Stimulated activated CD8-positive, alpha-beta memory T cell treated with anti-CD3 and anti-CD28 coated beads, Interleukin-2, amount 100 ng/mL, for 1 hour (primary cell): ENCODE measurements at places on chromosomes 5 and 9.

DNA sequence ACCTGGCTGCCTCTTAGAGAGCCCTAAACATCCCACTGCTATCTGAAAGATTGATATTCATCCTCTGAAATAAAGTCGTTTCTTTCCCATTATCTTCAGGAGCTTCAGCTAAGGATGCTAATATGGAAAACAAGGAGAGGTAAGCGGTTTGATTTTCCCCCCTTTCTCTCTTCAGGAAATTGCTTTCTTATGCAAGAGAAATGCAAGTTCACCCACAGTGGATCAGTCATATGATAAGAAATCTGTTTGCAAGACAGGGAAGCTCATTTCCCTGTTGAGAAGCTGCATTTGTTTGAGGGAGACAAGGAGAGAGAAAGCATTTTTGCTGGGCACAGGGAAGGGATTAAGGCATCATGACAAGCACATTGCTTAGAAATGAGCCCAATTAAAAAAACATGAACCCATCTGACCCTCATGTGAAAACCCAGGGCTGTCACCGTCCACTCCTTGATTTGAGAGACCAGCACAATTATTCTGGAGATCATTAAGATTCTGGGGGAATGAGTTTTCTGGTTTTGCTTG lies 53.7 kb upstream of the BOD1 start:
- DNase-seq = no peak

DNA sequence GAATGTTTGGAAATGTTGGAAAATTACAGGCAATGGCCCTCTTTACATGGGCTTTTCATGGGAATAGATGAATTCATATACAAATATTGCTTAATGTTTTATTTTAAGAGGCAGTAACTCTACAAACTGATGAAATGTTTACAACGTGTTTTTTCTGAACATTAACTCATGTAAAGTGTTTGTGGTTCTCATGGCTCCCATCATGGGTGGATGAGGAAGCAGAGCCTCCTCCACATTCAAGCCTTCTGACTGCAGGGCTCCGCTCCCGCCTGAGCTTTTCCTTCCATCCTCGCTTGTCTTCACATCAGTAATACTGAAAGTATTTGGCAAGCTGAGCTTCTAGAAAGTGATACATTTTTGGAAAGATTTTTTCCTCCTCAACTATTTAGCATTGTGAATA lies 204.2 kb downstream of the ARHGAP26 start:
- DNase-seq = no peak

- no peak for DNase-seq
Measured at GRCh38 chr9:129655154-129655553, 10.3 kb upstream of the PRRX2 start.

DNA sequence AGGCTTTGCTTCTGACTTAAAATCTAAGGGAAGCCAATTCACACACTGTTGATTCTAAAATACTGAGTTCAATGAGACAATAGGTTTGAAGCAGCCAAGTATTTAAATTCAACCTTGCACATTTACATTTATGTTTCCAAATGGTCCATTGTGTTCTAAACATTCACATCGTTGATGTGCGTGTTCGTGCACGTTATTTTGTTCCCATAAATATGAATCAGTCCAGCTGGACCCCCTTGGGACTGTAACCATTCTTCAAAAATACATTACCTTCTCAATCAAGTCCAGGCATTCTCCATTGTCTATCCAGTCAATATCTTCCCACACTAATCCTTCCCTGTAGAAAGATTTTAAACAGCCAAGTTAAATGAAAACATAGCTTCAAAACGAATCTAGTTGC lies 146.4 kb upstream of the RETREG1 start:
- no peak for DNase-seq

DNA sequence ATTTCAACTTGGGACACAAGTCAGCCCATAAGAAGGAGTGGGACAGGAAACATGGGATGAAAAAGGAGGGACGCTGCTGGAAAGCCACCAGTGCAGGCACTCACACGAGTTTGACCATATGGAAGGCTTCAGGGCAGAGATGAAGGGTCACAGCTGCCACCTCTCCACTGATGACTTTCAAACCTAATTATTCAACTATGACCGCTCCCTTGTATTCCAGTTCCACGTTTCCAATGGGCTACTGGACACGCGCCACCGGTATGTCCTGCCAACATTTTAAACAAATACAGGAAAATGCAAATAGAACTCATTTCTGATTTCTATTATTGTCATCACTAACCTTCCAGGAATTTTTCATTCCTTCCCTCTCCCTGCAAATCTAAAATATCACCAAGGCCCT lies 134.7 kb downstream of the SLC1A3 start:
- DNase-seq = no peak

DNA sequence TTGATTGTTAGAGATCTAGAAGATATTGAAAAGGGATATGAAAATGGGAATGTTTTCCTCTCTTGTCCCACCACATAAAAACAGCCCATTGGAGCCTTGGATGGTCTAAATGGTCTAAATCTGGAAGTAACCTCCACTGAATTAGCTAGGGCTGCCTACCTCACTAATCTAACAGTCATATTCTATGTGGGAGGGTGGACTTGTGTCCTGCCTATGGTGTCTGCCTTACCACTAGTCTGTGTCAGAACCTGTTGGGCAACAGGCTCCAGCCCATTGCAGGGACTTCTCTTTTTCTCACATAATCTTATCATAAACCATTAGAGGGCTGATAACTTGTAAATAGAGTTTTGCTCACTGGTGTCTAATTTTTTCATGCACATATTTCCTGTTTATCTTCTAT lies 548.8 kb upstream of the CDH18 start:
- no peak for DNase-seq

DNA sequence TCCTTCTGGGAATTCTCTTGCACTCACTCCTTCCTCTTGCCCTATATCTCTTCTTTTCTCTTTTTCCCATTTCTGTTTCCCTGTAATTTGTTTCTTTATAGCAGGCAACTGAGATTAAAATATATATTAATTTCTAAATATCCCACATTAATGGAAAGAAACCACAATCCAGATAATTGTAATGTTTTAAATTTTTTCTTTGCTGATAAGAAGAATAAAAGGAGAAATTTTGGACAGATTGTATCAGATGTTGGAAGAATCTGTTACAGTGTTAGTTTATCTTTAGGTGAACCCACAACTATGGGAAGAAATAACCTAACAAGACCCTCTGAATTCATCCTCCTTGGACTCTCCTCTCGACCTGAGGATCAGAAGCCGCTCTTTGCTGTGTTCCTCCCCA lies at the start of gene OR1L1:
Gene OR1L1 (plus strand): TSS at position 301 of the 400 bp plus-strand sequence. CDS start 0 bp downstream, at position 301.
- no peak for DNase-seq

GRCh38 chr5:31553863-31554262 lies 21.8 kb downstream of the C5orf22 start:
- DNase-seq = no peak
